ENCODE measurements at places on chromosomes 5 and 9.

GRCh38 chr9:94799578-94800264, 73.2 kb downstream of the AOPEP start:
- DNase-seq: peak; percentile 85

GRCh38 chr5:141042555-141042954, 8.6 kb upstream of the PCDHB1 start:
- no peak for DNase-seq

DNA sequence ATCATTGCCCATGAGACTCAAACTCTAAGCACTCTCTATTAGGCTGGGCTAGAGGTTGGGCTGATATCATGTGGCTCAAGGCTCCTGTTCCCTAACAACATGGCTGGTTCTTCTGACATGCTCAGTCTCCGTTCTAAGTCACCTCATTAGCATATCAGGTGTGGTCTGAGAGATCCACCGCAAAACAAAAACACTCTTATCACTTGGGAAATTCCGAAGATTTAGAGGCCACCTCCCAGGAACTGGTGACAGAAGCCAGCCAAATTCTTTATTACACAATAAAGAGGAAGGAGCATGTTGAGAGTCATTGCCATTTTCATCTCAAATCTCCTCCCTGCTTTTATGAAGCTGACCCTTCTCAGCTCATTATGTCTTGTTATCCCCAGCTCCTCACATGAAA, 107.6 kb downstream of the MSX2 start:
- DNase-seq: no peak

GRCh38 chr5:74243634-74244033, 396.9 kb downstream of the ENC1 start:
- DNase-seq: no peak

DNA sequence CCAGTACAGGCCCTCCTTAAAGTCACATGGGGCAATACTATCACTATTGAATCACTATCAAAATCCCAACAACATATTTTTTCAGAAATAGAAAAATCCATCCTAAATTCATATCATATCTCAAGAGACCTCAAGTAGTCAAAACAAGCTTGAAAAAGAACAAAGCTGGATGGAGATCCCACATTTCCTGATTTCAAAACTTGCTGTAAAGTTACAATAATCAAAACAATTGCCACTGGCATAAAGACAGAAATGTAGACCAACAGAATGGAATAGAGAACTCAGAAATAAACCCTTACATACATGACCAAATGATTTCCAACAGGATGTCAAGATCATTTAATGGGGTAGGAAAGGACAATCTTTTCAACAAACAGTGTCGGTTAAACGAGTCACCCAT, 41.3 kb upstream of the CDKN2AIPNL start:
- DNase-seq: no peak

- DNase-seq: no peak
Measured at GRCh38 chr5:22306011-22306410, 547.1 kb downstream of the CDH12 start.

Measured in RCC 7860 (cell line).